ENCODE measurements at places on chromosomes 13 and 19.

- DNase-seq, result no peak
Measured at GRCh38 chr13:100234524-100235136, 145.7 kb downstream of the PCCA start.

- no peak for DNase-seq
Measured at GRCh38 chr19:55070466-55071128, 5.1 kb upstream of the EPS8L1 start.

DNA sequence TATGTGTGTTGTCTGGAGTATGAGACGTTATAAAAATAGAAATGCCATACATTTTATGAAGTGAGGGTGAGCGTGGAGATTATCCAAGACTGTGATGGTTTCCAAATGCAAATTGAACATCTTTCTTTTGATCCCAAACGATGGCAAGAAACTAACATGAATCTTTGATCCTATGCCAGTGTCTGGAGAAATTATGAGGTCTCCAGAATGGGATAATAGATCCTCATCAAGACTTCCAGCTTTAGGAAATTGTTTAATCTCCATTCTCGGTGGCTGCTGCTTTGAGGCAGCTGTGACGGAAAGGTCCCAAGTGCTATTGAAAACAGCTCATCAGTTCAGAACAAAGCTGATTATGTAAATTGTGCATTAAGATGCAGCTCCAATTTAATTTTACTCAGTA lies 30.8 kb downstream of the CBY2 start:
- DNase-seq, result no peak

DNA sequence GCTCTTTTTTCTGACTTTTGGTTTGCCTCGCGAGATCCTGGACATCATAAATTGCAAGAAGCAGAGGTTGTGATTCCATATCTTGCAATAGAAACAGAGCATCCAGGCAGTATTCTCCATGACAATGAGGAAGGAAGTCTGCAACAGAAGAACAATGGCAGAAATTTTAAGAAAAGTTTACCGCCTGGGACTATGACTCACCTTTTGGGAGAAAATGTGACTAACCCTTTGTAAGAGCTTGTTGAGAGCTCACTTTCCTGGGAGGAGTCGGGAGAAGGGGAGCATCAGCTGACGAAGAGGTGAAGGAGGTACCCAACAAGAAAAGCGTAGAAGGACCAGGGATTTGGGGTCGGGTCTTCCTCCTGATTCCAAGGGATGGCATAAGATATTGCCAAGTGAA lies 34.3 kb upstream of the TNFSF11 start:
- no peak for DNase-seq

DNA sequence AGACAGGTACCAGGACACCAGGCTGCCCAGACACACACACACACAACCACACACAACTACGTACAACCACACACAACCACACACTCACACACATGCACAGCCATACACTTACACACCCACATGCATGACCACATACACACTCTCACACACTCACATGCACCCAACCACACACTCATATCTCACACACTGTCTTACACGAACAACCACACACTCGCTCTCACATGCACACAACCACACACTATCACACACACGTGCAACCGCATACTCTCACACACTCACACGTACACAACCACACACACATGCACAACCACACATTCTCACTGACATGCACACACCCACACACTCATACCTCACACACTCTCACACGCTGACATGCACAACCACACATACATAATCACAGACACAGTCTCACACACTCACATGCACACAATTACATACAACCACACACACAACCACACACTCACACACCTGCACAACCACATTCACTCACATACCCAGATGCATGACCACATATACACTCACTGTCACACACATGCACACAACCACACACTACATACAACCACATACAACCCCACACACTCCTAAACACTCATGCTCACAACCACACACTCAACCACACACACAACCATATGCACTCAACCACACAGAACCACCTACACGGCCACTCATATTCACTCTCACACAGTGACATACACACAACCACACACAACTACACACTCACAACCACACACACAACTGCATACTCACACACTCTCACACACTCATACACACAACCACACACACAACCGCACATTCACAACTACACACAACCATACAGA lies 7.6 kb upstream of the SLC7A10 start:
- no peak for DNase-seq

DNA sequence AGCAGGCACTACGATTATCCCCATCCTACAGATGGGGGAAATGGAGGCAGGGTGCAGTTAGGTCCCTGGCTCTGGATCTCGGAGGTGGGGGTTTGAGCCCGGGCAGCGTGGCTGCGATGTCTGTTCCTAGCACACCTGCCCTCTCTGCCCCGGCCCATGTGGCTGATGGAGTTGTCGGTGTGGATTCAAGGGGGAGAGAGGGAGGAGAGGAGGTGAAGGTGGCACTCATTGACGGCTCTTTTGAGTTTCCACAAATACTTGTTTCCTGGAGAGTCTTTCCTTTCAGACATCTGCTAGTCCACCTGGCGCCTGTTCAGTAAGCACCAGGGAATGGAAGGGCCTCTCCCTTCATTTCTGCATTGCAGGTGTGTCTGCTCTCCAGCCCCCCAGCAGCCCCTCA lies 69.9 kb downstream of the ARHGEF18 start:
- no peak for DNase-seq

- no peak for DNase-seq
Measured at GRCh38 chr13:19053561-19053960, 128.1 kb downstream of the TUBA3C start.

GRCh38 chr13:25447396-25447795 lies 75.6 kb downstream of the ATP8A2 start:
- no peak for DNase-seq

DNA sequence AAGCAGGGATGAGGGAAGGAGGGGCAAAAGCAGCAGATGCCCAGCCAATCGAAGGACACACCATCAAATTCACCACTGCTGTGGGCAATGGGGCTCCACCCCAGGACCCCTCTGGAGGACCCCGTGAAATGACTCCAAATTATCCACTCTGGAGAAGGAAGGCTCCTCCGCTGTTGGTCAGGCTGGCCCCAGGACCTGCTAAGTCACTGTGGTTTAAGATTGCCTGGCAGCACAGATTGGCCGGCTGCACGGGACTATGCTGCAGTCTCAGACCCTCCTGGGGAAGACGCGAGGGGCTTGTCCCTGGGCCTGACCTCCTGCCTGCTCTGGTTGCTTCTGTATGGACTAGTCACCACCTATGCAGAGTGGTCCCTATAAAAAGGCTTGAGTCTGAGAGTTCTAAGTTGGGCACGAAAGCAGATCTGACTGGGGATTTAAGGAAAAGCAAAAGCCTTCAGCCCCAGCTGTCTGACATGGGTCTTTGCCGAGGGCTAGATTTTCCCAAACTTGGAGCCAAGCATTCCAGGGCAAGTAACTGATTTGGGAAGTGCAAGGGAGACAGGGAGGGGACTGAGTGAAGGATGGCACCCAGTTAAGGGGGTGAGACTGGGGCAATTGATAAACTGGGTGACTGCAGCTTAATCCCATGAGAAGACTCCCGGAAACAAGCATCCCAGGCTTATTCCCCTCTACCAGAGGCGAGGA lies 91.7 kb downstream of the TSHZ3 start:
- DNase-seq, result no peak

DNA sequence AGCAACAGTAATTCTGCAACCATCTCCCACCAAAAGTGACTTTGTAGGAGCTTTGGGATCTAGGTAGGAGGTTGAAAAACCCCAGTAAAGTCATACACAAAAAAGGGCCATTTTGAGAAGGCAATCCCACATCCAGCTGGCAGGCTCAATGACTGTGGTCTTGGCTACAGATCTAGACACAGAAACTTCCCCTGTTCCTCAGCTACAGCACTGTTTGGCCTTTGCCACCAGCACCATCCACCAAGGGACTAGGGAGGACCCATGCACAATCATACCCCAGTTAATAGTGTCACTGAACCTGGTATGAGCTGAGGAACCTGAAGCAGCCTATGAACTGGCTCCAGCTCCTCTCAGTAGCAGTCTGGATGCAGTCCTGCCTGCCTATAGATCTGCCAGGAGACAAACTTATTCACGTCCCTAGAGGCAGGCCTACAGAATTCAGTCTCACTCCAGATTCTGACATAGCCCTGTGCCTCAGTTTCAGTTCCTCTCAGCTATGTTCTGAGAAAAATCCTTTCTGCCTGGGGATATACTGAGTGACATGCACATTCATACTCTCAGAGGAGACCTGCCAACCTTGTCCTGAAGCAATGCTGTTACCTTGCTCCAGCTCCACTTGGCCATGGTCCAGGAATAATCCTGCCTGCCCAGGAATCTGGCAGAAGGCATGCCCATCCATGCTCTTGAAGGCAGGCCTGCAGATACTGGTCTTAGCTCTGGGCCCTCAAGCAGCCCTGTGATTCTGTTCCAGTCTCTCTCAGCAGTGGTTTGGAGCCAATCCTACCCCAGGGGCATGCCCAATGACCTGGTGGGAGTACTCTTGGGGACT lies 2048.3 kb upstream of the PCDH20 start:
- DNase-seq, result no peak

DNA sequence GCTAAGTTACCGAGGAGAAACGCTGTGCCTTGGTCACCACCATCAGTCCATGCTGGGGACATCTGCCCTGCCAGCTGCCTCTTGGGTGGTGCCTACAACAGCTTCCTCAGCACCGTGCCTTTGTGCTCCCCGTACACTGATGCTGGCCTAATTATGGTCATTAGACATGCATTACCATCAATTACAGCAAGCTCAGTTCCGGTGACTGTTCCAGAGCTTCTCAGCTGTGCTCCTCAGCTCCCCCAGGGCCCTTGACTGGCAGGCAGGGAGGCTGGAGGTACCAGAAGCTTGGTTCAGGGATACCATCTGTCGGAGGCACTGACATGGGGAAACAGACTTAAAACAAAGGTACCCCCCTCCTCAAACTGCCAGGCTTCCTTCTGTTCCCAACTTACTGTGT lies 40.2 kb downstream of the CILP2 start:
- no peak for DNase-seq

DNA sequence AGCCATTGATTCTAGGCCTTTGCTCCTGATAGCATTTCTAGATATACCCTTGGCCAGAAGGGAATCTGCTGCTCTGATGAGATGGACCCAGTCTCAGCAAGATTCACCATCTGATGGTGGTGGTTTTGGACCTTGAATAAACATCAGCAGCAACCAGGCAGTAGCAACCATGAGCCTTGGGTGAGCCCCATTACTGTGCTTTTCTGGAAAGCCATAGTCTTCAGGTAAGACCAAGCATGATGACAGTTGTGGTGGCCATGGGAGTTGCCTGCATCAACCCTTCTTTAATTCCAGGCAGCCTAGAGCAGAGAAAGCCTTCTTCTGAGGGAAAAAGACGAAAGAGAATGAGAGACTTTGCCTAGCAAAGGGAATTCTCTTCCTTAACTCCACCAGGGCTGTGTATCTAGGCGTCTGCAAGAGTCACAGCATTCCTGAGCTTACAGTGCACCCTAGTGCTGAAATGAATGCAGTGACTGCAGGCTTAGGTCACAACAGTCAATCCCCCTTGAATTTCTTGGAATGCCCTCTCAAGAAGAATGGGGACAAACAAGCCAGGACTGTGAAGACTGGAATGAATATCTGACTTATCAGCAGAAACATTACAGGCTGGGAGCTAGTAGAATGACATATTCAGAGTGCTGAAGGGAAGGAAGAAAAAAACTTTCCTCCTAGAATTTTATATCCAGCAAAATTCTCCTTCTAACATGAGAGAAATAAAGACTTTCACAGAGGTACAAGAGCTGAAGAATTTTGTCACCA lies 942.4 kb upstream of the PCDH20 start:
- no peak for DNase-seq

DNA sequence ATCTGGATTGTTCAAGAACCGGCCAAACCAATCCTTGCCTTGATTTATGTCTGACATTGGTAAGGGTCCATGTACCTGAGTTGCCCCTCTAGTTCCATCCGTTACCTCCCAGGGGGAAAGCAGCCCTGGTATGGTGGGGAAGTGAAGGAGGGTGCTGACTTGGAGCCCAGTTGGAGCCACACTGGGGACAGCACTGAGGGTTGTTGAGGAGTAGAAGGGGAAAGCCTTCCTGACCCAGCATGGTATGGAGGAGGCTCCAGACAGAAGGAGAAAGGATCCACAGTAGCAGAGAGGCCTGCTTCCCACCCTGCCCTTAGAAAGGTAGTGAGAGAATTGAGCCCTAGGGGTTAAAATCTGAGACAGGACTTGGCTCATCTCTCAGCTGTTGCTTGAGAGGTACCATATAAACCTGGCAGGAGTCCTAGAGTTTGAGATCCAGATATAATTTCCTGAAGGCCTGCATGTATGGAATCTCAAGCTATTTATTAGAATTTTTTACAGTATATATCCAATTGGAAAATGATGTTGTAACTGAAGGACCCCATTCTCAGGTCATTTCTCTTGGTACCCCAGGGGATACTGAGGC lies 16.7 kb upstream of the FCGBP start:
- DNase-seq, result no peak

- peak; percentile 38 for DNase-seq
Measured at GRCh38 chr19:2015608-2015950, at the start of gene BTBD2. Gene BTBD2, minus strand, starts transcription at chr19:2015714. Its CDS starts 11 bp downstream, at chr19:2015703.

DNA sequence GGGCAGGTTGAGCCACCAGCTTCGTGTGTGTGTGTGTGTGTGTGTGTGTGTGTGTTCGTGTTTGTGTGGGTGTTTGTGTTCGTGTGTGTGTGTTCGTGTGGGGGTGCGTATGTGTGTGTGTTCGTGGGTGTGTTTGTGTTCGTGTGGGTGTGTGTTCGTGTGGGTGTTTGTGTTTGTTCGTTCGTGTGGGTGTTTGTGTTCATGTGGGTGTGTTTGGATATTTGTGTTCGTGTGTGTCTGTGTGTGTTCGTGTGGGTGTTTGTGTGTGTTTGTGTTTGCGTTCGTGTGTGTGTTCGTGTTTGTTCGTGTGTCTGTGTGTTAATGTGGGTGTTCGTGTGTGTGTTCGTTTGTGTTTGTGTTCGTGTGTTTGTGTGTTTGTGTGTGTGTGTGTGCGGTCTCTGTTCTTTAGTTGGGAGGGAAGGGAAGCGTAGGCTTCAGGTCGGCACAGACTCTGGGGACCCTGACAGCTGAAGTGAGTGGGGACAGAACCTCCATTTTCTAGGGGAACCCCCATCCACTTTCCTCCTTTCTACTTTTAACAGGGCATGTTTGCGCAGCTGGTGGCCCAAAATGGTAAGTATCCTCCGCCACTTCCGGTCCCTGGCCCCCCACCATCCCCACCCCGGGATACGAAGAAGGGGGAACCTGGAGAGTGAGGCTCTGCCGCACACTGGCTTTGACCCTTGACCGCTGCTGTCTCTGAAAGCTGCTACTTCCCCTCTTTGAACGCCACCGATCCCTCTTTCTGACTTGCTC lies 1.6 kb downstream of the TNFSF9 start:
- peak; percentile 39 for DNase-seq

- DNase-seq, result no peak
Measured at GRCh38 chr19:50252111-50252886, 48.9 kb downstream of the MYH14 start.

DNA sequence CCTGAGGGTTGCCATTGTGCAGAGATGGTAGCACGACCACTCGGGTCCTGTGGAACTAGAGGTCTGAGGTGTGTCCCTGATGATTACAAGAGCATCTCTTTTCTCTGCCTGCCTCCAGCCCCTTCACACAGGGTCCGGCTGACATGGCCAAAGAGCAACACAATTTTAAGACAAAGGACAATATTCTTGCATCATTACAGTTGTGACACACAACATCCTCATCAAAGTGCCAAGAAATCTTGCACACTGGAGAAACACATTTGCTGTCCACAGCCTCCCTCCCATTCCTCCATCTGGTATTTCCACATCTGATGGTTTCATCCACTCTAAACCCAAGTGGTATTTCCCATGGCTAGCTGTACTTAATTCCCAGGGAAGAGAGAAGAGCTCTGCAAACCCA lies 12.8 kb downstream of the COL4A1 start:
- DNase-seq, result no peak

GRCh38 chr13:20709782-20710181 lies 6.3 kb downstream of the IL17D start:
- no peak for DNase-seq

GRCh38 chr19:50565984-50566903 lies 2.0 kb downstream of the LRRC4B start:
- DNase-seq, result no peak

All from CD4-positive, alpha-beta T cell treated with Interferon gamma for 1 hour (primary cell).